ENCODE measurements at places on chromosomes 12 and 14.
A peak's percentile ranks its signal among the peaks of the same experiment; 100 is the strongest.

DNA sequence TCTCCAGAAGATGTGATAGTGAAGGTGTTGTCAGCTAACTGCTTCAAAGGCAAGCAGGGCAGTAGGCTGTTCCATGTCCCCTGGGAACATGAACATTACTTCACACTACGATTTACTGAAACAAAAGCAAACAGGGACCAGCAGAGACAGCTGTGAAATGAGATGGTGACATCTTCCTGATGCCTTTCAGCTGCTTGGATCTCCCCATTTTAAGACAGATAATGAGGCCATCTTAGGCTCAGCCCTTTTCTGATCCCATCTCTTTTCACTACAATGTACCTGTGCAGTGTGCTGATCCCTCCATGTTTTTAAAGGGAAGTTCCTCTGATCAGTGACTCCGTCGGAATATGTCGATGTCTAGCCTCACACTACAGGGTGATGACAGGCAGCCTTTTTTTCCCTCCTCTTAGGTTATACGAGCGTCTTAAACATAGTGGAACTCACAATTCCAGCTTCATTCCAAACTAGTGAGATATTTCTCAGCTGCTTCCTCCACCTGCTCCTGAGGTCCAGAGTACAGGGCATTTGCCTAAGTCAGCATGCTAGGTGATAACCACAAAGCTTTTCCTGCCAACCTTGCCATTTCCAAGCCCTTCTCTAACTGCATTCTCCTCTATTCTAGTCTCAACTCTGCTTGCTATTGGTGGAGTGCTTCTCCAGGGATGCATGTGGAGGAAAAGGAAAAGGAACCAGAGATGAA is 87.6 kb upstream of the EGLN3 start:
- DNase-seq = no peak

- DNase-seq = no peak
These were observed 15.7 kb downstream of the CAPZA3 start for GRCh38 chr12:18753481-18754123.

GRCh38 chr14:71815110-71815509 is 117.1 kb upstream of the RGS6 start:
- no peak for DNase-seq

DNA sequence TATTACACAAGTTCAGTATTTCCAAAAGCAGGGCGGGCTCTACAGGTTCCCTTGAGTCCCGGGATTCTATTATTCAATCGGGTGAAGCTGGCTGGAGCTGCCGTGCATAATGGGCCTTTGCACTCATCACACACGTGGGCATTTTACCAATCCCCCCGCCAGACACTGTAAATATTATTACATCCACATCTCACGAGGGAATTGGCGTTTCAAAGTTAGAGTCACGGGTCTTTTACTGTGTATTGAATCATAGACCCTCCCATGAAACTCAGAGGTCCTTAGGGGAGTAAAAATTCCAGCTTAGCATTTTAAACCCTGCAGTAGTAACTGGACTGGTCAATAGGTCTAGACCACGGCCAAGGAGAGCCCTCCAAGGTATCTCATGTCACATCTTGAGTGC is 70.3 kb downstream of the MAP1LC3B2 start:
- DNase-seq = no peak

DNA sequence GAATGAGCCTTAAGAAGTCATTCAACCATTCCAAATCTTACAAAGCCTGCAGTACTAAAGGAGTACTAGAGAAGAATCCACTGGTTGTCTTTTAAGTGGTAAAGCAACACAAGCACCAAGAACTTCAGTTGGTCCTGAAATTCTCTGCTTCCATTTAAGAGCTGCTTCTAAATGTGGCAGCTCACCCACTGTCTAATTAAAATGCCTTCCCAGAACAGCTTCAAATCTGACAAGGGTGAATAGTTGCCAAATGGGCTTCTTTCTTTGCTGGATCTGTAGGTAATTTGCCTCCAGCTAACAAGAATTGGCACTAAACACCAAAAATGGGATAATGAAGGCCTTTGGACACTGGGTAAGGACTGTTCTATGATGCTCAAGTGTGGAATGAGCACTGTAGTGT is 72.2 kb upstream of the NAP1L1 start:
- no peak for DNase-seq

- DNase-seq = no peak
These were observed 36.6 kb downstream of the DHX37 start for GRCh38 chr12:124952295-124952694.

DNA sequence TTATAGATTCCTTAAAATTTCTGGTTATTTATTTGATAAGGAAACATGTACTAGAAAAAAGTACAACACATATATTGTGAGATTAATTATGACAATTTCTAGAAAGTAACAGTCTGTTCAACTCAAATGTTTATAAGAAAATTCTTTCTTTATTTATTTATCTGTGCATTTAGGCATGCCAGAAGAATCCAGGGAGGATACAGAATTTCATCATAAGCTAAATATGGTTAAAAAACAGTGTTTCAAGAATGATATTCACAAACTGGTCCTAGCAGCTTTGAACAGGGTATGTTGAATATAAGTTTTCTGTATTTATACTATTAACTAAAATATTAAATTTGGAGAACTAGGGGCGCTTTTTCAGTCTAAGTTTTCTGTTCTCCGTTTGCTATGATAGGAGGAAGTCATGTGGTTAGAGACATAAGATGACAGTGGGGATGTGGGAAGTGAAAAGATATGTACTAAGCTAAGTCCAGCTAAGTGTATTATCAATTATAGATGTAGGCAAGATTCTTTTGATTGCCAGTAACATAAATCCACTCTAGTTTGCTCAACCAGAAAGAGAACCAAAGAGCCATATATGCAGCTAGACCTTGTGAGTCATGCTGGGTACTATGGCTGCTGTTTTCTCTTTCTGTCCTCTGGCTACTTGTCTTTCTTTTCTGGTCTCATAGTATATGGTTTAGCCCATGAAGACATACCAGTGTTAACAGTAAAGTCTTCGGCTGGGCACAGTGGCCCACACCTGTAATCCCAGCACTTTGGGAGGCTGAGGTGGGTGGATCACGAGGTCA is 39.0 kb downstream of the LRRK2 start:
- no peak for DNase-seq

DNA sequence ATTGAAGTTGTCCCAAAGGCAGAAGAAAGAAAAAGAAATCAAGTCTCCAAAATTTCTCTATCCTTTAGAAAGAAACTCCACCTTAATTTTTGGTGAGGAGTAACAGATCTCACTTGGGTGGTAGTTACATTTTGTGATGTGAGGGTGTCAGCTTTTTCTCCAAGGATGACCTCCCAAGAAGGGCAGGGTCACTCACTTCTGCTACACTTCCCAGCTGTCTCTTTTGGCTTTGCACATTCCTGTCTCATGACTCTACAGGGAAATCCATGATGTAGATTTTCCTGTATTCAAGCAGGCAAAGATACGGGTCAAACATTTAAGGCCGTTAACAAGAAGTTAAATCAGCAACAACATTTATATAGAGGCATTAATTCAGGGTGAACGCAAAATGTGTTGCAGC is 1016.4 kb downstream of the NRXN3 start:
- DNase-seq = no peak

GRCh38 chr12:56330936-56331490 is 2.8 kb downstream of the PAN2 start:
- DNase-seq = no peak

- DNase-seq = no peak
These were observed 47.4 kb downstream of the CALM1 start for GRCh38 chr14:90444077-90444696.

- no peak for DNase-seq
These were observed 551.0 kb downstream of the SNAPC1 start for GRCh38 chr14:62313212-62313611.

GRCh38 chr14:88264116-88264515 is 59.0 kb downstream of the KCNK10 start:
- no peak for DNase-seq

- DNase-seq = no peak
These were observed 46.2 kb downstream of the WIF1 start for GRCh38 chr12:65074932-65075331.

DNA sequence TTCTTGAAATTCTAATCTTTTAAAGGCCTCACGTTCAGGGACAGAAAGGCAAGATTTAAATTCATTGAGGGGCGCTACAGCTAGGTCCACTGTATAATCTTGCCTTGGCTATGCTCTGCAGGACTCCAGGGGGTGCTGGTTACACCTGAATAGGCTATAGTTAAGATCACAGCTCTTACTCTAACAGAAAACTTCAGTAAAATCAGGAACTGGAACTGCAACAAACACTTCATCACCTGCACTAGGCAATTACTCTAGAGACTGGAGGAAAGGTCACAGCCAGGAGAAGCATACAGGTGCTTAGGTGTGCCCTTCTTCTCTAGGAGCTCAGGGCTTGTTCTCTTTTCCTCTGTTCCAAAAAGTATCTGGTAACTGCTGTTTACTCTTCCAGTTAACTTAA is 20.9 kb downstream of the SLCO1C1 start:
- no peak for DNase-seq

DNA sequence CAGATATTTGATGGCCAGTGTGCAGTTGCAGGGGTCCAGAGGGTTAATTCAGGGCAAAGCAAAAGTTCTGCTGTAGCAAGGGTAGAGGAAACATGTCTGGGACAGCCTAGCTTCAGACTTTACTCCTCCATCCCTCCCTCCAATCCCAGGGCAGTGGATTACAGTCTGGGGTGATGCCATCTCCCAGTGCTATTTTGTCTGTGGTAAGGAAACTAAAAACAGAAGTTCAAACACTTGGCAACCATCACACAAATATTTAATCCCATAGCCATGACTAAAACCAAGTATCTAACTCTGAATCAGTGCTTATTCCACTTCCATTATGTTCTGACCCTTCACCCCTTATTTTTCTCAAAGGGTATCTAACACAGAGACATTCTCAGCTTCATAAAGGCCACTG is 61.8 kb downstream of the PIK3C2G start:
- DNase-seq = no peak

- no peak for DNase-seq
These were observed 102.3 kb downstream of the TRMT5 start for GRCh38 chr14:60878536-60878935.

- no peak for DNase-seq
These were observed 153.1 kb downstream of the ANO6 start for GRCh38 chr12:45368841-45369489.

- peak; percentile 10 for DNase-seq
These were observed 323.4 kb downstream of the VRK1 start for GRCh38 chr14:97120611-97121031.

DNA sequence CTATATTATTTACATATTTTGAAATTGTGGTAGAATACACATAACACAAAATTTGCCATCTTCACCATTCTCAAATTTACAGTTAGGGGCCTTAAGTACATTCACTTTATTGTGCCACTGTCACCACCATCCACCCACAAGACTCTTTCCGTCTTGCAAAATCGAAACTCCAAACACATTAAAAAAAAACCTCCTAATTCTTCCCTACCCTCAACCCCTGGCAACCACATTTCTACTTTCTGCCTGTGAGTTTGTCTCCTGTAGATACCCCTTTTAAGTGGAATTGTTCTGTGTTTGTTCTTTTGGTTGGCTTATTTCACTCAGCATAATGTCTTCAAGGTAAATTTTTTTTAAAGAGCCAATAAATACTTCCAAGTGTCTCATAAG is 31.6 kb upstream of the AMIGO2 start:
- no peak for DNase-seq

DNA sequence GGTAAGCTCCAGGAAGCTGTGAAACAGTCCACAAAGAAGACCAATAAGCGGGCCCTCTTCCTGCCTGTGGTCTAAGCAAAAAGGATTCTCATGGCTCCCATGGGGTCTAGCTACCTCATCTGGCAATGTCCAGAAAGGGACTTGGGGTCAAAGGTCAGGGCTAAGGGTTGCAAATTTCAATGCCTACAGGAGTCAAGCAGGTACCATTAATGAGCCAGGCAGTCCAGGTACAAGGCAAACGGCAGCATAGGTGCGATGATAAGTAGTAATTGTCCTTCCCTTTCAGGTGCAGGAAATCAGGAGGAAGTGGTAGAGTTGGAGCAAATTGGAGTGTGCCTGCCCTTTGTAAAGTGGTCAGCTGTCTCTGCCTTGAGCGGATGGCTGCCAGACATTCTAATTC is 6.4 kb upstream of the LACRT start:
- DNase-seq = no peak

GRCh38 chr14:81363746-81364378 is 36.3 kb downstream of the STON2 start:
- DNase-seq = no peak

DNA sequence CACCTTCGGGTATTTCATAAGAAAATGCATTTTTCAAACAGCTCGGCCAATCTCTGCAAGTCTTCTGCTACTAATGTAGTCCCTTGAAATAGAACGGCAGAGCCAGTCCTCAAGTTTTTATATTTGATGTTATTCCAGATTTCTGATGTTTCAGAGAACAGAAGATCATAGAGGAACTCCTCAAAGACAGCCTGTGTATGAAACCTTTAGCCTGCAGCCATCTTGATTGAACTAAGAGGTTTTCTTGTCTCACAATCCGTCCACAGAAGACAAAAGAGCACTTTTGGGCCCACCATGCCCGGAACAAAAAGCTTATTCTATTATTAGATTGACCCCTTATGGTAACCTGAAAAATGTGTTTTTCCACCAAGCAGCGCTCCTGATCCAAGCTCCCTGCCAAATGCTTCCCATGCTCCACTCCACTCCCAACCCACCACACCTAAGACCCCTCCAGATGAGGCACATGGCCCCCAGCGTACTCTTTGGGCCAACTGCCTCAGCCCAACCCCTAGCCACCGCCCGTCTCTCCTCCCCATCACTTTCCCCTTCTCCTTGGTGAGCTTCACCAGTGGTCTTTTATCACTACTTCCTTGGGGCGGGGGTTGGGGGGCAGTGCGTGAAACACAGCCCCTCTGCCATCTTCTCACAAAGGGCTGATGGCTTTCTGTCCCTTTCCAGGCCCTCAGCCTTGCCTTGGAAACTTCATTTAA is 175.8 kb downstream of the CALM1 start:
- DNase-seq = no peak

- no peak for DNase-seq
These were observed 193.3 kb downstream of the PHETA1 start for GRCh38 chr12:111175396-111176094.

GRCh38 chr14:23402296-23403138 is 5.6 kb downstream of the MYH6 start:
- no peak for DNase-seq

DNA sequence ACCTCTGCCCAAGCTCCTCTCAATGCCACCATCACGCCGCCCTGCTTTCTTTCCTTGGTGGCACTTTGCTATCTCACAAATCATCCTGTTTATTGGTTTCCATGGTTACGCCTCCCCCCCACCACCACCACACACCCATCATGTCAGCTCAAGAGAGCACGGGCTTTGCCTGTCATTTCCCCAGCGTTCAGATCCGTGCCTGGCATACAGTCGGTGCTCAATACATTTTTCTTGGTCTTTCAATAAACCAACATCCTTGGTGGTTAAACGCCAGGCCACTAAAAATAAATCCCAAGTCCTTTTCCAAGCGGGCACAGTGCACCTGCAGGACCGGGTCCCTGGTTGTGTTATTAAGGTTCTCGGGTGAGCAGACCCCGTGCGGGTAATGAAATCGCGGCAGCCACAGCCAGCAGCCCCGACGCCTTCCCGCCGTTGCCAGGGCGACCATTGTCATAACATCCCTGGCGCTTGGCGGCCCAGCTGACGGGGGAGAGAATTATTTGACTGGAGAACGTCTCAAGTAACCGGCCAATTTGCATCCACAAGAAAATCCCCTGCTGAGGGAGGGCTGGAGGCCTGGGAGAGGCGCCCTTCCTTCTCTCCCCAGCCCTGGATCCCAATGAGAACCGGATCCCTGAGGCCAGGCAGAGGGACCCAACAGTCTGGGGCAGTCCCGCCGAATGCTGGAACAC is 92.9 kb downstream of the KSR2 start:
- no peak for DNase-seq

- DNase-seq = no peak
These were observed 647 bp upstream of the ESPL1 start for GRCh38 chr12:53267306-53267998.

- DNase-seq = no peak
These were observed 74.3 kb downstream of the ANO6 start for GRCh38 chr12:45290216-45290605.
